ENCODE measurements at places on chromosomes 2 and 18.

DNA sequence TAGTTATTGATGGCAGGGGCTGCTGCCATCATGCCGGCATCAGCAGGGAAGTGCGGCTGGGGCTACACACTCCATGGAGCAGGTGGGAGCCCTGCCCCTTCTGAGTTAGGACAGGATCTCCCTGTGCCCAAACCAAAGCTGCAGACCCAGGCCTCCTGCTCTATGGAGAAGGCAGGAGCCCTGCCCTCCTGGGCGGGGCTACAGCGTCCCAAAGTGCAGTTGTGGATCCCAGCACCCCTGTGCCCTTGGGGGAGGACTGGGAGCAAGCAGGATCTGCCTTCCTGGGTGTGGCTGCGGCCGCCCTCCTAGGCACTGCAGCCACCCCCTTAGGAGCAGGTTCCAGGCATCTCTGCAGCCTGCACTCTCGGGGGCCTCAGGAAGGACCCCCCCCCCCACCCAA is 1392.4 kb upstream of the SLC39A10 start:
- DNase-seq: no peak

DNA sequence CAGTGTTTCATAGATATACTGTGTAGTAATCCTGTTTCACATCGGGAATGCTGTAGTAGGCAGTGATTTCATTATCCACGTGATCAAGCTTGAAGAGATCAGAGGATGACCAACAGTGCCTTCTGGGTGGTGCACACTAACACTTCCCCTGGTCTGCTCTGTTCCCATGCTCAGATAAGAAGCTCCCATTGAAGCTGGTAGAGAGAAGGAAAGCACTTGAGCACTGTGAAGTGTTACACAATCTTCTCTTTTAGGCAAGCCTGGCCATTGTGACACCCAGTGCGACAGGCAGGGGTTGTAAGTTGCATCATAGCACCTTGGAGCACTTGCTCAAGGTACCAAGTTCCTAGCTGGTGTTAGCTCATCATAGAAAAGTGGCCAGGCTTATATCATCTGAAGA is 30.6 kb upstream of the GPD2 start:
- no peak for DNase-seq

DNA sequence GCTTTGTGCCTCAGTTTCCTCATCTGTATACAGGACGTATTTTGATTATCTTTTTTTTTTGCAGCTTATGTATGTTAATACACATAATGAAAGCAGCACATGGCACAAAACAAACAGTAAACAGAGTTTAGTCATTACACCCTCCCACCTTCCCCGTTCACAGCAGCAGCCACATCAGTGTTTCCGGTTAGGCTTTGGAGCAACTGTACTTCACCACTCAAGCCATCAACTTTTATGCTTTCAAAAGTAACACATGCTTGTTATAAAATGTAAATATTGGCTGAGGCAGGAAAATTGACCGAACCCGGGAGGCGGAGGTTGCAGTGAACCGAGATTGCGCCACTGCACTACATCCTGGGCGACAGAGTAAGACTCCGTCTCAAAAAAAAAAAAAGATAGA is 117.3 kb downstream of the MTCL1 start:
- DNase-seq: no peak

- DNase-seq: no peak
These were observed 202.3 kb downstream of the AKAIN1 start for GRCh38 chr18:4994710-4995109.

DNA sequence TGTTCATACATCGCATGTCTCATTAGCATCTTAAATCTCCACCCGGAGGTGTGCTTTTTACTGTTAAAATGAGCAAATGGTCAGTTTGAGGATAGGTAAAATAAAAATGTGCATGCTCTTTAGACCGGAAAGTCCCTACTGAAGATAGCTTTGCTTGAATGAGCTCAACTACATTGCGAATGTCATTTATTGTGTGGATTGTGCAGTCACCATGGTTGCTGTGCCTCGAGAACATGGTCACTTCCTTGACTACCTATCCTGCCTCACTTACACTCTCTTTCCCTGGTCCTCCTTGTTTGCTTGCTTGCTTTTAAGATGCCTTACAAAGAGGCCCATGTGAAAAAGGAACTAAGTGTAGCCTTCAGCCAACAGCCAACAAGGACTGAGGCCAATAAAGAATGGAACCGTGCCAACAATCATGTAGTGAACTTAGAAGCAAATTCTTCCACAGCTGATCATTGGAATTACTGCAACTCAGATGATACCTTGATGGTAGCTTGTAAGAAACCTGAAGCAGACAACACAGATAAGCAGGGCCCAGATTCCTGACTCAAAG is 72.2 kb upstream of the BARD1 start:
- DNase-seq: no peak

DNA sequence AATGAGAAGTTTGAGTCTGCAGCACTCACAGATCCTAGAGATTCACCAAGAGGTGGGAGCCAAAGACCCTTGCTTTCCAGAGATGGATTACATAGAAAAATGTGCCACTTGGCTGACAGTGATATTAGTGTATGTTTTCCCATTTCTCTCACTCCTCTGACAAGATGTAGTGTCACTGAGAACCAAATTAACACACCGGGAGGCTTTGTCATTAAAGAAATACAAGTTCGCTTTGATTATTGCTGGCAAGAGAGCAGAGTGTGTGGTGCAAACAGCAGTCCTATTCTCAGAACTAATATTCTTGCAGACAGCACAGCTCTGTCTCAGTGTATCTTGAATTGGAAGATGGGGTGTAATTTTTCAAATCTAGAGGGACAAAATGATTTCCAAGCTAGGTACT is 171.6 kb upstream of the SETBP1 start:
- DNase-seq: no peak

DNA sequence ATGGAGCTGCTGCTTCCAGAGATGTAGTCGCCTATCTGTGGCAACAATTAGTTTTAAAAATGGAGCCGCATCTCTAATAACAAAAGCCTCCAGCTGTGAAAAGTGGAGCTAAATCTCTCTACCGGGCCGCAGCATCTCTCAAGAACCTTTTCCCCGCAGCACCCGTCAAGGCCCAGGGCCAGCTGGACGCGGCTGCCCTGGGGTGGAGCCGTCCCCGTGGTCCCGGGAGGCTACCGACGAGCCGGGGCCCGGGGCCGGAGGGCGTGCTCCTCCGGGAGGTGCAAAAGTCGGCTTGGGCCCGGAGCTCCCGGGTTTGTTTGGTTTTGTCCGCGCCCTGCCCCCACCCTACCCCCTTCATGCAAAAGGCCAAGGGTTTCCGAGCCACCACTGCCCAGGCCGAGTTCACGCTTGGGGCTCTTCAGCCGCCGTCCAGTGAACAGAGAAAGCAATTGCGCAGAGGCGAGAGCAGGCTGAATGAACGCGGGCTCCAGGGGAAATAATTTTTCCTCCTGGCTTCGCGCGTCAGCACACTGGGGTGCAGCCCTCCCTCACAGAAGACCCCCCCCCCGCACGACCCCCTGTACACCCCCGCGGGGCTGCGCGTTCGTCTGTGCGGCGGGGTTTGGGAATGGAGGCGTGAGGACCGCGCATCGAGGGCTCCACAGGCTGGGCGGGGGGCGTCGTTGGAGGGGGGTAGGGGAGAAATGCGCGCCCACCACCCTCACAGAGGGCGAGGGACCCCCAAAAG is 557 bp upstream of the GREB1L start:
- peak; percentile 3 for DNase-seq

GRCh38 chr2:69604026-69604678 is 39.4 kb downstream of the AAK1 start:
- DNase-seq: no peak

DNA sequence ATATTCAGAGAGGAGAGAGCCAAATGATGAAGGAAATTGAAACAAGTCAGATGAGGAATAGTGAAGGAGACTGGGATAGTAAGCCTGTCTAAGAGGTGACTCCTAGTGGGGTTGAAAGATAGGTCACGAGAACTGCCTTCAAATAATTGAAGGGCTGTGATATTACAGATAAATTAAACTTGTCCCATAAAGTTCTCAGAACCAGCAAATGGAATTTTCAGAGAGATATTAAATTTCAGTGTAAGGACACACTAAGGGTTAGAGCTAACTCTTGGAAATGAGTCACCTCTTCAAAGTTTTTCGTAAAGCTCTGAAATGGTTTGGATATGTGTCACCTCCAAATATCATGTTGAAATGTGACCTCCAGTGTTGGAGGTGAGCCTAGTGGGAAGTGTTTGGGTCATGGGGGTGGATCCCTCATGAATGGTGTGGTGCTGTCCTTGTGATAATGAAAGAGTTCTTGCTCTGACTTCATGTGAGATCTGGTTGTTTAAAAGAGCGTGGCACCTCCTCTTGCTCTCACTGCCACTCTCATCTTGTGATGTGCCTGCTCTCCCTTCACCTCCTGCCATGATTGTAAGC is 87.3 kb downstream of the BABAM2 start:
- DNase-seq: peak; percentile 57

DNA sequence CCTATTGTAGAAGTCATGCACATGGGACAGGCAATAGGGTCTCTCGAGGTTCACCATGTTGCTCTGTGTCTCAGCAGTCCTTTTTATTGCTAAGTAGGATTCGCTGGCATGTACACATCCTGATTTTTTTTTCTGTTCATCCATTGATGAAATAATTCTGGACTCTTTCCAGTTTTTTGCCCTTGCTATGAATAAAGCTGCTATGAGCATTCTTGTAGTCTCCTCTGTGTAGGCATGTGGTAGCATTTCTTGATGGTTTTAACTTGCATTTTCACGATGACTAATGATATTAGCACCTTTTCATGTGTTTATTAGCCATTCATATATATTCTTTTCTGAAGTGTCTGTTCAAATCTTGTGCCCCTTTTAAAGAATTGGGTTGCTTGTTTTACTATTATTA is 65.8 kb upstream of the EDAR start:
- DNase-seq: no peak

DNA sequence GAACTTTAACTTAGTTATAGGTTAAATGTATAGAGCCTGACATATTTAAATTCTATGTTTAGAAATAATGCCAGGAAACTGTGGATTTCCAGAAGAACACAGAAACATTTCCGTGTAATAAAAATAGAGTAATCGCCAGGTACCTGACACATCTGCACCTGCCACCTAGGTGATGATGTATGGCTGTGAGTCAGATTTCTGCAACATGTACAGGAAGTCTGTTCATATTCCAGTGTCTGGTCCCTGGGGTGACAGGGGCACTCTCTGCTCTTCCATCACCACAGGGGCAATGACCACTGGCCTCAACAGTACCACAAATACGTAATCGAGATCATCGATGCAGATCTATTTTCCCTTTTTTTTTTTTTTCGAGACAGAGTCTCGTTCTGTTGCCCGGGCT is 101.1 kb upstream of the LPIN2 start:
- no peak for DNase-seq

GRCh38 chr2:186129767-186130581 is 356.1 kb upstream of the ZC3H15 start:
- DNase-seq: no peak

- no peak for DNase-seq
These were observed 15.6 kb upstream of the PKDCC start for GRCh38 chr2:42032224-42032620.

DNA sequence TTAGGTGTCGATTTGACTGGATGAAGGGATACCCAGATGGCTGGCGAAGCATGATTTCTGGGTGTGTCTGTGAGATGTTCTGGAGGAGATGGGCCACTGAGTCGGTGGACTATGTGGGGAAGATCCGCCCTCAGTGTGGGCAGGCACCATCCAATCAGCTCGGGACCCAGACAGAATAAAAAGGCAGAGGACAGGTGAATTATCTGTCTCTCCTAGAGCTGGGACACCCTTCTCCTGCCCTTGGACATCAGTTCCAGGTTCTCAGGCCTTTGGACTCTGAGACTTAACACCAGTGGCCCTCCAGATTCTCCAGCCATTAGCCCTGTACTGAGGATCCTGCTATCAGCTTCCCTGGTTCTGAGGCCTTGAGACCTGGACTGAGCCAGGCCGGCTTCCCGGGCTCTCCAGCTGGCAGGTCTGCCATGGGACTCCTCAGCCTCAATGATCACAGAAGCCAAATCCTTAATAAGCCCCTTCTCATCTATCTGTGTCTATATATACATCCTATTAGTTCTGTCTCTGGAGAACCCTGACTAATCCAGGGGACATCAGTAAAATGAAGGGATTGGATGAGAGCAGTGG is 11.7 kb downstream of the PROC start:
- DNase-seq: no peak

DNA sequence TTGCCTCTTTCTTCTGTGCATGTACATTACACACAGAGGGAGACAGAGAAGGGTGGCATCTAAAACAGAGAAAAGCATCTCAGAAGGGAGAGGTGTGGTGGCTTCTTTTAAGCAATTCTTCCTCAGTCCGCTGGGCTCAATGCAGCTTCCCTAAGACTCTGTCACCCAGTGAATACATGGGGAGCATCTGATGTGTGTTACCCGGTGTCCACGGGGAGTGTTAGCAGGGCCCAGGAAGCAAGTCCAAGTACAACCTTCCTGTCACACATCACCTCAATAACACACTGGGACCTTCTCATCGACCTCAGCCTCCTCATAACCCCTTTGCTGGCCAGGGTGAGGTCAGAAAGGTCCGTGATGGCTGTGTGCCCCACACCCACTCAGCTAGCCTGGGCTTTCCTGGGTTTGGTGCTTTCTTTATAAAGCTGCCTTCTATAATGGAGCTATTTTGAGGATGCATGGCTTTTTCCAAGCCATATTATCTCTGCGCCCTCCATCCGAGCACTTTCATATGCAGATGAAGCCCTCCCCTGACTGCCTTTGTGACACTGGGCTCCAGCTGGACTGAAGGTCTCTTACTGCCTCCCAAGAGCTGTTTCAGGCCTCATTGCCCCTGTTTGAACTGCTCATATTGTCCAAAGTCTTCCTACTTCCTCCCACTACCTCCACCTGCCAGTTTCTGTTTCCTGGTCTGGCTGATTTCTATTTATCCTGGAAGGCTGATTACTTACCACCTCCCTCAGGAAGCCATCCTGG is 21.4 kb downstream of the TNFRSF11A start:
- no peak for DNase-seq

DNA sequence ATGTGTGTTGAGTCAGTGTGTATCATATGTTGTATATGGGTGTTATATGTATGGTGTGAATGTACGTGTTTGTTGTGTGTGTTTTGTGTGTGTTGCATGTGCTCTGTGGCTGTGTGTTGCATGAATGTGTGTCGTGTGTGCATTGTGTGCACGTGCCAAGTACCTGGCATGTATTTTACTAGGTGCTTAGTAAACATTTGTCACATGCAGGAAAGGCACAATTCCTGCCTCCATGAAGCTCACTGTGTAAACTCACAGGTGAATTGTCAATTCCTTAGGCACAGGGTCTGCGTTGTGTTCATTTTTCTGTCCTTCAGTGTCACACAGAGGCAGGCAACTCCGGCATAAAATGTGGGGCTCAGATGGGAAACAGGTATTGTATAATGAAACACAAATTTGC is 22.3 kb upstream of the IL1R1 start:
- no peak for DNase-seq

GRCh38 chr2:101580528-101580927 is 105.6 kb upstream of the RFX8 start:
- DNase-seq: no peak

- DNase-seq: no peak
These were observed 26.5 kb upstream of the C2orf74 start for GRCh38 chr2:61135510-61135909.

GRCh38 chr2:183259921-183260320 is 135.7 kb downstream of the NUP35 start:
- no peak for DNase-seq

All from stimulated activated CD4-positive, alpha-beta T cell treated with anti-CD3 and anti-CD28 coated beads, Interleukin-15, amount 100 ng/mL, for 24 hours (primary cell).